ENCODE measurements at places on chromosomes 16 and 17.

GRCh38 chr16:6020162-6020985 is 922.8 kb upstream of the EEF2KMT start:
- H3K27me3 ChIP-seq, result peaks cover 4% of the 10 kb centered on the region
- no peak overlapping the region for H3K4me3 ChIP-seq
- H3K4me1 ChIP-seq, result no peaks in the 10 kb centered on the region
- H3K36me3 ChIP-seq, result no peaks in the 10 kb centered on the region

- no peak for DNase-seq
- H3K27ac ChIP-seq, result no peak overlapping the region
- no peaks in the 10 kb centered on the region for H3K27me3 ChIP-seq
- H3K4me3 ChIP-seq, result no peak overlapping the region
- H3K4me1 ChIP-seq, result peaks cover 11% of the 10 kb centered on the region
Observed at GRCh38 chr17:82234211-82235055, 5.6 kb downstream of the SLC16A3 start.

GRCh38 chr17:17809531-17810083 is 27.2 kb downstream of the SREBF1 start:
- H3K27ac ChIP-seq, result no peak overlapping the region
- DNase-seq, result no peak
- no peaks in the 10 kb centered on the region for H3K27me3 ChIP-seq
- H3K36me3 ChIP-seq, result peaks cover 82% of the 10 kb centered on the region
- H3K4me3 ChIP-seq, result no peak overlapping the region

DNA sequence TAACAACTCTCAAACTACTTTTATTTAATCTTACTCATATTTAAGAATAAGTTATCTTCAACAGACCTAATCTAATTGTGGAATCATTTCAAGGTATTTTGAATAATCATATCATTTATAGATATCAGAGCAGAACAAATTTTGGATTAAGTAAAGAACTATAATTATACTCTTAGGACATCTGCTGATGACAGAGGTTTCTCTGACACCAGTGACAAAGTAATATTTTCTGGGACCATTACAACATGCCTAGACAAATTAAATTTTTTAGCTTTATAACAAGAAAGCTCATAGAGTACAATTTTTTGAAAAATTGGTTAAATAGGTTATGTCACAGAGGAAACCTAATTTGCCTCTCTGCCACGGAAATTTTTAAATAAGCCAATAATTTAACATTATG is 30.5 kb downstream of the C16orf87 start:
- no peaks in the 10 kb centered on the region for H3K27me3 ChIP-seq
- no peak overlapping the region for H3K4me3 ChIP-seq
- H3K27ac ChIP-seq, result no peak overlapping the region

DNA sequence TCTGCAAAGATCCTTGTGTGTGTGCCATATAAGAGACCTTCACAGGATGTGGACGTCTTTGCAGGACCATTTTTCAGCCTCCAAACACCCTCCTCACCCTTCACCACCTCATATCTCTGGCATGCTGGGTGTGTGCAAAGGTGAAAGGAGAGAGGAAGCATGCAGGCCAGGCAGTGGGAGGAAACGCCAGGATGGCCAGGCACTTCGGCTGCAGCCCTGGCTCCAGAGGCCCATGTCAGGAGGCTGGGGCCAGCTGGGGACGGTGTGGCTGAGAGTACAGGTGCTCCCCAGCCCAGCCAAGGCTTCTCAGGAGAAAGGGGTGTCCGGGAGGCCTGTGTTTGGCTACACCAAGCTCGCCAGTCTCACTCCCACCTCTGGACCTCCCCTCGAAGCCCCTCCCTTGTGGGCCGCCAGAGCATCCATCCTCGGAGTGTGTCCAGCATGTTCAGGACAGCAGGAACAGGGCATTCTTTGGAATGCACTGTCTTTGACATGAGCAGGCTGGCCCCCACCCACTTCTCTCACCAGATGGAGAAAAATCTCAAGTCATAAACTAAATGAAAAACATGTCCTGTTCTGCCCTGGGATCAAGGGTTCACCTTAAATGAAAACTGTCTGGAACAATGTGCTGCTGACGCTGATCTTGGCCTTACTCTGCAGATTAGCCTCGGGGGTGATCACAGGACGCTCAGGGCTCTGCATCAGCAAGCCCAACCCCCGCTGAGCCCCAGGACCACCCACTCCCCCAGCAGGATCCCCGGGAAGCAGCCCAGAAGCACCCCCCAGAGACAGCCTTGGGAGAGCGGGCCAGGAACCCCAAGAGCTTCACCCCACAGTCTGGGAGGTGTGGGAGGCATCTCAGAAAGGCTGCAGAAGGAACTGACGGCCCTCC is 15.9 kb downstream of the PEMT start:
- peaks cover 23% of the 10 kb centered on the region for H3K36me3 ChIP-seq
- H3K27ac ChIP-seq, result no peak overlapping the region
- no peak for DNase-seq
- no peak overlapping the region for H3K4me3 ChIP-seq
- H3K4me1 ChIP-seq, result no peaks in the 10 kb centered on the region

DNA sequence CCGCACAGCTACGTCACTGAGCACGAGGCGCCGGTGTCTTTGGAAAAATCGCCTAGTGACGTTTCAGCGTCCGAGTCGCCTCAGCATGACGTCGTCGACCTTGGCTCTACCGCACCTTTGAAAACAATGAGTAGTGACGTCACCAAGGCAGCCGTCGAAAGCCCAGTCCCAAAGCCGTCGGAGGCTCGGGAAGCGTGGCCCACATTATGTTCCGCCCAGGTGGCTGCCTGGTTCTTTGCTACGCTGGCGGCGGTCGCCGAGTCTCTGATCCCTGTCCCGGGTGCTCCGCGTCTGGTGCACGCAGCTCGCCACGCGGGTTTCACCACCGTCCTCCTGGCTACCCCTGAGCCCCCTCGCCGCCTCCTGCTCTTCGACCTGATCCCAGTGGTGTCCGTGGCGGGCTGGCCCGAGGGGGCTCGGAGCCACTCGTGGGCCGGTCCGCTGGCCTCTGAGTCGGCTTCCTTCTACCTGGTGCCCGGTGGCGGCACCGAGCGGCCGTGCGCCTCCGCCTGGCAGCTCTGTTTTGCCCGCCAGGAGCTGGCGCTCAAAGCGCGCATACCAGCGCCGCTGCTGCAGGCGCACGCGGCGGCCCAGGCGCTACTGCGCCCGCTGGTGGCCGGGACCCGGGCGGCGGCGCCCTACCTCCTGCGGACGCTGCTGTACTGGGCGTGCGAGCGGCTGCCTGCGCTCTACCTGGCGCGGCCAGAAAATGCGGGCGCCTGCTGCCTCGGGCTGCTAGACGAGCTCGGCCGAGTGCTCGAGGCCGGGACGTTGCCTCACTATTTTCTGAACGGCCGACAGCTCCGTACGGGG is 1.5 kb downstream of the TMEM102 start:
- no peak overlapping the region for H3K4me3 ChIP-seq
- H3K27ac ChIP-seq, result no peak overlapping the region
- H3K27me3 ChIP-seq, result no peaks in the 10 kb centered on the region
- peaks cover 4% of the 10 kb centered on the region for H3K36me3 ChIP-seq
- H3K4me1 ChIP-seq, result peaks cover 17% of the 10 kb centered on the region

- H3K27me3 ChIP-seq, result peaks cover 8% of the 10 kb centered on the region
- no peak overlapping the region for H3K4me3 ChIP-seq
- no peak for DNase-seq
Observed at GRCh38 chr17:72535779-72536178, 415.0 kb downstream of the SOX9 start.

DNA sequence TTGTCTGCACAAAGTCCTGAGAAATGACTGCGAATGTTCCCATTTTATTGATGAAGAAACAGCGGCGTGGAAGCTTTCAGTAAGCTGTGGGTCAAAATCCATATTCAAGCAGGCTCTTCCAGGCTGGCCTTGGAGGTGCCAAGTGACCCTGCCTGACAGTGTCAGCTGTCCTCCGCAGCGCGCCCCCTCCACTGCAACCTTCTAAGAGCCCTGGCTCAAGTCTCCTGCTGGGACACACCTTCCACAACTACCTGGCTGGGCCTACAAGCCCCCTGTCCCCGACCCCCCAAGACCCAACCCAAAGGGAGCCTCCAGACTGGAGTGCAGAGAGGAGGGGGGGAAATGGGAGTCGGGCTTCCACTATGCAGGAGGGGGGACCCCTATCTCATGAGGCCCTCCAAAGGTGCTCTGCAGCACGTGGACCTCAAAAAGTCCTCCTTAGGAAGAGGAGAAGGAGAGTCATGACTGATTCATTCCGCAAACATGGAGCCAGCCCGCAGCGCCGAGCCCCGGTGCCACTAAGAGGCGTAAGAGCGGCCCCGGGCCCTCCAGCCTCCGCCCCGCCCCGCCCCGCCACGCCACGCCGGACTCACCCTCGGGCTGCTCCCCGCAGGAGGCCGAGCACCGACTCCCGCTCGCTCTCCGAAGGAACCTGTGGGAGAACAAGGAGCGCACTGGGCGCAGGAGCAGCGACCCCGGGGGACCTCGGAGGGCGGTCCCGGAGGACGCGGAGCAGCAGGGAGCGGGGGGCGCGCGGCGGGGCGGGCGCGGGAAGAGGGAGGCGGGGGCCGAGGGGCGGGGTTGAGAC is 574 bp downstream of the MPP3 start:
- no peaks in the 10 kb centered on the region for H3K36me3 ChIP-seq
- no peak for DNase-seq
- peaks cover 17% of the 10 kb centered on the region for H3K27me3 ChIP-seq
- H3K4me1 ChIP-seq, result no peaks in the 10 kb centered on the region
- no peak overlapping the region for H3K27ac ChIP-seq

- no peak overlapping the region for H3K27ac ChIP-seq
- H3K4me3 ChIP-seq, result no peak overlapping the region
- DNase-seq, result no peak
- H3K36me3 ChIP-seq, result no peaks in the 10 kb centered on the region
Observed at GRCh38 chr16:9231039-9231438, 139.6 kb downstream of the HAPSTR1 start.

- peaks cover 21% of the 10 kb centered on the region for H3K4me1 ChIP-seq
- H3K27me3 ChIP-seq, result no peaks in the 10 kb centered on the region
- DNase-seq, result peak; percentile 79
- peak overlapping the region; percentile 74 for H3K27ac ChIP-seq
- H3K36me3 ChIP-seq, result no peaks in the 10 kb centered on the region
Observed at GRCh38 chr16:10362077-10362863, 23.6 kb upstream of the ATF7IP2 start.

GRCh38 chr17:76643553-76644148 is at the start of gene ST6GALNAC1:
TSS of gene ST6GALNAC1 (minus strand) at chr17:76643757. CDS start at chr17:76643638, 119 bp downstream.
- H3K27ac ChIP-seq, result no peak within 1 kb of the TSS
- no peaks in the 10 kb centered on the region for H3K36me3 ChIP-seq
- H3K4me1 ChIP-seq, result no peaks in the 10 kb centered on the region
- H3K27me3 ChIP-seq, result peaks cover under 1% of the 10 kb centered on the region
- DNase-seq, result no peak
- H3K4me3 ChIP-seq, result no peak within 1 kb of the TSS

DNA sequence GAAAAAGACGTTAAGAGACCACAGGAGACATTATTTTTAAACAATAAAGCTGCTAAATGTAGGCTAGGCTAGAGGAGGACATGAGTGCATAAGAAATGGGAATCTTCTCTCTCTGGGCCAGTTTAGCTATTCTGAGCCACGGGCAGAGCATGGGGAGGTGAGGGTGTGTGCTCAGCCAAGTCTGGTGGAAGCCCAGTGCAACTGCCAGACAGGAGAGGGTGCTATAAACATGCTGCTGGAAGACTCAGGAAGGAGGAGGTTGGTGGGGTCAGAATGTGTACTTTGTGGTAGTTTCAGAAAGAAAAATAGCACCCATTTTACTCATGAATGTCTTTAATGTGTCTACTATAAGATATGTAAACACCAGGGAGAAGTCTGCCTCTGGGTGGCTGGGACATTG is 5.9 kb upstream of the SDK2 start:
- peaks cover 12% of the 10 kb centered on the region for H3K4me1 ChIP-seq
- no peaks in the 10 kb centered on the region for H3K36me3 ChIP-seq
- no peak overlapping the region for H3K27ac ChIP-seq
- H3K4me3 ChIP-seq, result no peak overlapping the region
- no peak for DNase-seq

- H3K4me1 ChIP-seq, result peaks cover 42% of the 10 kb centered on the region
- H3K27ac ChIP-seq, result no peak overlapping the region
- no peak overlapping the region for H3K4me3 ChIP-seq
- no peaks in the 10 kb centered on the region for H3K36me3 ChIP-seq
- no peak for DNase-seq
Observed at GRCh38 chr17:76994237-76994637, 126.0 kb downstream of the MGAT5B start.

DNA sequence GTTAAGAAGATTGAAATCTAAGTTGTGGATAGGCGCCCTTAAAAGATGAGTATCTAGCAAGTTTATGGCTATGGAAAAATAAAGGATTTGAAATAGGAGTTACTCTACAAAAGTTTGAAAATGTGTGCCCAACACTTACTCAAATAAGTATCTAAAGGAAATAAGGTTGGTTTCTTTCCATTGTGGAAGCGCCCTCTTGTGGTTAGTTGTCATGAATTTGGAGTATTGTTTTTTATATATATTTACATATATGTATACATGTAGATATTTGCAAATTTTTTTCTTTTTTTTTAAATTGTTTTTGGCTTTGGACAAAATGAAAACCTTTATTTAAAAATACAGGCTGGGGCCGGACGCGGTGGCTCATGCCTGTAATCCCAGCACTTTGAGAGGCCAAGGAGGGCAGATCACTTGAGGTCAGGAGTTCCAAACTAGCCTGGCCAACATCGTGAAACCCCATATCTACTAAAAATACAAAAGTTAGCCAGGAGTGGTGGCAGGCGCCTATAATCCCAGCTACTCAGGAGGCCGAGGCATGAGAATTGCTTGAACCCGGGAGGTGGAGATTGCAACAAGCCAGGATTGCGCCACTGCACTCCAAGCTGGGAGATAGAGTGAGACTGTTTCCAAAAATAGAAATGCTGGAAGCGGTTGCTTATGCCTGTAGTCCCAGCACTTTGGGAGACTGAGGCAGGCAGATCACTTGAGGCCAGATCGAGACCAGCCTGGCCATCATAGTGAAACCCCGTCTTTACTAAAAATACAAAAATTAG is 24.0 kb upstream of the VPS4A start:
- no peaks in the 10 kb centered on the region for H3K27me3 ChIP-seq
- no peak overlapping the region for H3K27ac ChIP-seq
- peak; percentile 40 for DNase-seq
- H3K4me1 ChIP-seq, result no peaks in the 10 kb centered on the region
- H3K4me3 ChIP-seq, result no peak overlapping the region
- H3K36me3 ChIP-seq, result peaks cover 20% of the 10 kb centered on the region

DNA sequence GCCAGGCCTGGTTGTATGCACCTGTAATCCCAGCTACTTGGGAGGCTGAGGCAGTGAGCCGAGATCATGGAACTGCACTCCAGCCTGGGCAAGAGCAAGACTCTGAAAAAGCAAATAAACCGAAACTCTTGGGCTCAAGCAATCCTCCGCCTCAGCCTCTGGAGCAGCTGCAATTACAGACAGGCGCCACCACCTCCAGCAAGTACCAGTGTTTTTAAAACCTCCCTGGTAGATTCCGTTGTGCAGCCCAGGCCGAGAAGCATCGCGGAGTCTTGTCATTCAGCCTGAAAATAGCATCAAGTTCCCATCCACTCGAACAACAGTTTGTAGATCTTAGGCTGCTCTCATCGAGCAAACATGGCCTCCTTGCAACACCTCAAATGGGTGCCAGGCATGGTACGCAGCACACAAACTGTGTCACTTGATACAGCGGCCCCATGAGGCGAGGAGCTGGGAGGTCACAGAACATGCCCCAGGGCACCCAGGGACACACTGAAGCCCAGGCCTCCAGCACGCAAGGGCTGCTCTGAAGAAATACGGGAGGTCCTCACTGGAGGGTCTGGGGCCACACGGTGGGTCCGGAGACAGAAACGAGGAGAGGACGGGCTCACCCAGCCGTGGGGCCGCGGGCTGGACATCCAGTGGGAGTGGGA is 18.1 kb downstream of the TMC6 start:
- no peaks in the 10 kb centered on the region for H3K27me3 ChIP-seq
- no peak overlapping the region for H3K27ac ChIP-seq
- DNase-seq, result no peak
- H3K4me1 ChIP-seq, result no peaks in the 10 kb centered on the region

Measured in DND-41 (cell line).